ENCODE measurements at places on chromosomes 4 and X.

GRCh38 chr4:1961563-1961962, 47.2 kb downstream of the NELFA start:
- DNase-seq, result no peak

DNA sequence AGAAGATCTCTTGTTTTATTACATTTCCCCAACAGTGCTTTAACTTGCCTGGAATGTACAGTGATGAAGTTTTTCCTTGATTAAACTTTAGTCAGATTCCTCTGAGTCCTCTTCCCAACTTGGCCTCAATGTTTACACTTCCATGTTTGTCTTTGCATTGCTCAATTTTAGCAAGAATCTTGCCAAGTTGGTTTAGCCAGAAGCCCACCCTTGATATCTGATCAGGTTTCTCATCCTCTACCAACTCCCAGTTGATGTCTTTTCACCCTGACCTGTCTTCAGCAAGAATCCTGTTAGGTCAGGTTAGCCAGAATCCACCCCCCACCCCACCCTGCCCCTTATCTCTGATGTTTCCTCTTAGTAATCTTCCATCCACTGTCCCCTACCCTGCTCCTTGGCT, 120.9 kb downstream of the MBNL3 start:
- no peak for DNase-seq

- no peak for DNase-seq
Observed at GRCh38 chr4:118950929-118951570, 62.4 kb downstream of the SYNPO2 start.

DNA sequence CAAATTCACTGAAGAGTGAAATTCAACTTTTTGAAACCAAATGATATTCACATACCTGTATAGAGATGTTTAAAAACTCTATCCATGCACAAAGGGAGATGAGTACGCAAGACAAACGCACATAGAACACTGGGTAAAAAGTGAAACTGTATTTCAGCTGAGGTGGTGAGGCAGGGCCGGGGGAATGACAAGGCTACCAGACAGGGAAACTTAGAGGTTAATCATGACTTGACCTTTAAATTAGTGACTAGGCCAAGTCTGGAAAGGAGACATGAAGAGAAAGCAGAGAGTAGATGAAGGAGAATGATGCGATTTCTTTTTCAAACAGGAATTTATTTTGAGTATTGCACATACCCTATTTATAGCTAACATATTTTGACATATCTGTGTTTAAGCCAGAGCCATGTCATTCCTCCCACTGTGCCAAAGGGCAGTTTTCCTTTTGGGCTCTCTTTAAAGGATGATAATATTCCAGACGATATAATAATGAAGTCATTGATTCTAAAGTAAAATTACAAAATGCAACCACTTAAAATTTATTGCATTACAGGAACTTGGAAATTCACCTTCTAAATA, 49.4 kb downstream of the ARHGEF6 start:
- no peak for DNase-seq

DNA sequence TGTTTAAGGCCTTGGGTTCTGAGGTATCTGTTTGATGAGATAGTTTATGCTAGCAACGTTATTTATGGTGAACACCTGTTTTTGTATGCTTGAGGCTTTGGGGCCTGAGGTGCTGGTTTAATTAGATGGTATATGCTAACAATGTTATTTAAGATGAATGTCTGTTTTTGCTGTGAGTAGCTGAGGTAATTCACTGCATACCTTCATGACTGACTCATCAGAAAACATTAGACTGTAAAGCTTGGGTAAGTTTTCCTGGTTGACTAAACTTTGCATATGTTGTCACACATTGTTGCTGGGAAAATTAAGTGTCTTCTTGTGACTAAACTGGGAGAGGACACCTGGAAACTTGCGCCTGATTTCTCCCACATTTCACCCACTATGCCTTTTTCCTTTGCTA, 1026.6 kb downstream of the RAPGEF2 start:
- DNase-seq, result no peak

- no peak for DNase-seq
Observed at GRCh38 chrX:74195605-74196004, 108.4 kb upstream of the ZCCHC13 start.

GRCh38 chrX:924017-924416, 288.4 kb downstream of the CRLF2 start:
- no peak for DNase-seq

GRCh38 chr4:15653864-15654592, 1.1 kb downstream of the FBXL5 start:
- DNase-seq, result no peak

- no peak for DNase-seq
Observed at GRCh38 chr4:128130621-128131020, 69.5 kb downstream of the LARP1B start.

DNA sequence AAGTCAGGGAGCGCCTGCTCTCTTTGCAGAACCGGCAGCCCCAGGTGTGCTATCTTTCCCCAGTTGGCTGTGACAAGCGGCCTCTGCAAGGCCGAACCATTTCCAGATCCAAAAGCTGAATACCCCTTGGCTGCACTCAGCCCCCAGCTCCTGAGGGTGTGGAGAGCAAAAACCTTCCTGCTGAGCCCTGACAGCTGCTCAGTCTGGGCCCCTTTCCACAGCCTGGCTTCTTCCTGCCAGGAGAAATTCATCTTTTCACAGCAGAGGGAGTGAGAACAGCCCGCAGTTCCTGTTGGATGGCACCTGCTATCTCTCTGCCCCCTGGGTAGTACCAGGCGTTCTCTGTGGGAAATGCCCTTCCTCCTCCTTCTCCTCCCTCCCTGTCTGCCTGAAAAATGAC, 78.4 kb downstream of the DRD5 start:
- no peak for DNase-seq

DNA sequence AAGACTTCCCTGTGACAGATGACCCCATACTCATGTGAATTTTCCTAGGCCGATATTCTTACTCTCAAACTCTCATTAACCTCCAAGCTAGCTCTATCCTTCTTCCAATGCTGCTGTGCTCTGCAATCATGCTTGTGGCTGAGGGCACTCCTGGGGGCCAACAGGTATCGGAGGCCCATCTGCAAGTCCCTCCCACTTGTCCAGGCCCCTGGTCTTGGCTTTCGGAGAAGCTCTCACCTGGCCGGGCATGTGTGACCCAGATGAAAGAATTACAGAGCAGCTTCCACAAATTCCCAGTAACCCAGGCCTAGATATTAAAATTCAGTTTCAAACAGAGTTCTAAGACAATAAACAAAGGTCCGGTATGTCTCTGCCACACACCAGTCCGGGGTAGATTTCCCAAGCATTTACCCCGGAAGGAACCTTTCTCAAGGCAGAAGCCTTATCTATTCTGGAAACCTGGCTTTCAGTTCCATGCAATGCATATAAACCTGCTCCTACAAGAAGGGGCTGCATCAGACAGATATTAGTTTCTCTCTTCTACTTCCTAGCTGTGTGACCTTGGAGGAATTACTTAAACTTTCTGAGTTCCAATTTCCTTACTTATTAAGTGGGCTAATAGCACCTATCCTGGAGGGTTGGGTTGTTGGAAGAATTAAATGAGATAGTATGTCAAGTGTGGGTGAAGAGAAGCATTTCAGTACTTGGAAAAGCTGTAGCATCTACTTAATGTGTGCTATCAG, 270.8 kb downstream of the PTTG2 start:
- no peak for DNase-seq

GRCh38 chr4:180150818-180151217, 2092.4 kb upstream of the TENM3 start:
- no peak for DNase-seq

- no peak for DNase-seq
Observed at GRCh38 chr4:61531188-61531587, 331.1 kb downstream of the ADGRL3 start.

GRCh38 chrX:45232139-45232538, 31.5 kb upstream of the DIPK2B start:
- DNase-seq, result no peak

GRCh38 chr4:63580796-63581475, 828.3 kb downstream of the TECRL start:
- DNase-seq, result no peak

DNA sequence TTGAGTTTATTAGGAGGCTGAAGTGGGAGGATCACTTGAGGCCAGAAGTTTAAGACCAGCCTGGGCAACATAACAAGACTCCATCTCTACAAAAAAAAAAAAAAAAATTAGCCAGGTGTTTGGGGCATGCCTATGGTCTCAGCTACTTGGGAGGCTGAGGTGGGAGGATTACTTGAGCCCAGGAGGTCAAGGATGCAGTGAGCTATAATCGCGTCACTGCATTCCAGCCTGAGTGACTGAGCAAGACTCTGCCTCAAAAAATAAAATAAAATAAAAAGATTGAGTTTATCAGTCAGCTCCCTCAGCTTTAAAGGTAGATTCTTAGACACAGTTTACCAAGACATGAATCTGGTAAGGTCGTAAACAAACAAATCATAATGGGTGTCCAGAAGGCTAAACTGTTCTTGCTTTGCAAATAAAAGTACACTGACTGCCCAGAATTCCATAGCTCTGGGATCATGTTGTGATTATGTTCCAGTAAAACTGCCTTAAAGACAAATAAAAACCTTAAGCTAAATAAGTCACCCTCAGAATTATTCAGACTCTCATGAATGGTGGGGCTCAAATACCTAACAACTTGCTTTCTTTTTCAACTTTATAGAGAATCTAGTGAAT, 18.7 kb downstream of the APOO start:
- no peak for DNase-seq

DNA sequence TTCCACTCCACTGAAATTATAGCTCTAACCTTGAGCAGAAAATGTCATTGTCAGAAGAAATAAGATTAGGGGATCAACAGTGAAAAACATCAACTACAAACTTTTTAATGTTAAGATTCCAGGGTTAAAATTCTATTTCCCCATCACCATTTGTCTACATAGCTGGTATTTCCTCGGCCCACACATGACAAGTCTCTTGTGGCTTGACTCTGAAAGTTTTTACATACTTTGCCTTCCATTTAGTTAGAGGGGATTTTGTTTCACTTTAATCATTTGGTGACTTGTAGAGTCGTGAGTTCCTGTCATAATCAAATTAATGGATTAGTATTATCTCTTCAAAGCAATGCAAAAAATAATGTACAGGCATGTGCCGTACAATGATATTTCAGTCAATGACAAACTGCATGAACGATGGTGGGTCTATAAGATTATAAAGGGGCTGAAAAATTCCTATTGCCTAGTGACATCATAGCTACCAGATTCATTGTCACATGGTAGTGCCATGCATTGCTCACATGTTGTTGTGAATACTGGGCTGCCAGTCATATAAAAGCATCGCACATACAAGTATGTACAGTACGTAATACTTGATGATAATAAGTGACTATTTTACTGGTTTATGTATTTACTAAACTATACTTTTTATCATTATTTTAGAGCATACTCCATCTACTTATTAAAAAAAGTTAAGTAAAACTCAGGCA, 72.0 kb downstream of the ING2 start:
- DNase-seq, result no peak

- no peak for DNase-seq
Observed at GRCh38 chr4:13988353-13989305, 361.1 kb upstream of the BOD1L1 start.

GRCh38 chr4:139024686-139025085, 9.1 kb downstream of the NOCT start:
- DNase-seq, result no peak

GRCh38 chrX:18757956-18758932, 50.8 kb downstream of the PPEF1 start:
- DNase-seq, result no peak

- DNase-seq, result no peak
Observed at GRCh38 chr4:108796173-108796572, 33.3 kb upstream of the ETNPPL start.

DNA sequence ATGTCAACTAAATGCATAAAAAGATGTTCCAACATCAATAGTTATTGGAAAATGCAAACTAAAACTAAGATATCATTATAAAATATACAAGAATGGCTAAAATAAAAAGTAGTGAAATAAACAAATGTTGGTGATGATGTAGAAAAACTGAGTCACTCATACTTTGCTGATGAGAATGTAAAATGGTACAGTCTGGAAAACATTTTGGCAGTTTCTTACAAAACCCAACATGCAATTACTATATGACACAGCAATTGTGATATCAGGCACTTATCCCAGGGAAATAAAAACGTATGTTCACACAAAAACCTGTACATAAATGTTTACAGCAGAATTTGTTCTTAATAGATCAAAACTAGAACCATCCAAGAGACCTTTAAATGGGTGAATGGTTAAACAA, 182.6 kb downstream of the RTL9 start:
- DNase-seq, result no peak

- no peak for DNase-seq
Observed at GRCh38 chr4:10092481-10093270, 23.9 kb downstream of the WDR1 start.

DNA sequence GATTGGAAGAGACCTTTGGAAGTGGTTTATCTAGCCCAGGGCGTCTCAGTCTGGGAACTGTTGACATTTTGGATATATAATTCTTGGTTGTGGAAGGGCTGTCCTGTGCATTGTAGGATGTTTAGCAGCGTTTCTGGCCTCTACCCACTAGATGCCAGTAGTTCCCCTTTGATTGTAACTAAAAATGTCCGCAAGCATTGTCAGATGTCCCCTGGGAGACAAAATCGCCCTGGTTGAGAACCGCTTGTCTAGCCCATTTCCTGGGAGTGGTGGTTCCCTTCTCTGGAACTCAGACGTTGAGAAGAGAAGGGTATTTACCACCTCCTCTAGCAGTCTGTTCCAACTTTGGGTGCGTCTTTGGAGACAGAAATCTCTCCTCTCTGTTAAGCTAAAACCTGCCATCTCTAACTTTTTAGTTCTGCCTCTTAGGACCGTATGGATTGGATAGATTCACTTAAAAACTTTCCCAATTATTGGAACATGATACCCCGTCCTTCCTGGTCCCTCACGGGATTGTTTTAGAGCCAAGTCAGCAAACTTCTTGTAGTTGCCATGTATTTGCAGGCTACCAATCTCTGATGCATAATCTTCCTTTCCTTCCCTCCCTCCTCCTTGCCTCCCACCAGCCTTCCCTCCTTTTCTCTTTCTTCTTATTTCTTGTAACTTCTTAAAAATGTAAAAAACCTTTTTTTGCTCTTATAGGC, 13.9 kb downstream of the TMEM165 start:
- DNase-seq, result no peak

DNA sequence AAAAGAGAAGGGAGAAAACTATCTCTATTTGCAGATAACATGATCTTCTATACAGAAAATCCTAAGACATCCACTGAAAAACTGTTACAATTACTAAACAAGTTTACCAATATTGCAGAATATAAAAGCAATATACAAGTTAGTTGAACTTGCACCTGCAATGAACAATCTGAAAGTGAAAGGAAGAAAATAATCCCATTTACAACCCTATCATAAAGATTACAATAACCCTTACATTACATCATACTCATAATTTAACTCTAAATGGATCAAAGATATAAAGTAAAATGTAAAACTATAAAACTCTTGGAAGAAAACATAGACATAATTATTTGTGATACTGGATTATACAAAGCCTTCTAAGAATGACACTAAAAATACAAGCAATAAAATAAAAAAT, 77.2 kb downstream of the GSTCD start:
- DNase-seq, result no peak

DNA sequence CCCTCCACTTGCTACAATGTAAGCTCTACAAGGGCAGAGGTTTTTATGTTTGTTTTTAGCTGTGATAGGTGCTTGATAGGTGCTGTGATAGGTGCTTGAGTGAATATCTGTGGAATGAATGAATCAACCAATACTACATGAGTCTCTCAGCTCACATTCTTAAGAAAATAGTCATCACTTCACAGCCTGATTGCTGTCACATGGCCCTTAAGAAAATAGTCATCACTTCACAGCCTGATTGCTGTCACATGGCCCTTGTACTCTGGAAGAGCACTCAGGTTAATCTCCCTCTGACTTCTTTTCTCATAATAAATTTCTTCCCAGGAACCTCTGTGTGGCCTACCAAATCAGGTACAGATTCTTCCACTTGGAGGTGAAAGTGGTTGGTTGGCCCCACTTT, 335.2 kb downstream of the TENM3 start:
- DNase-seq, result no peak
